Cardiac muscle cell (in vitro differentiated cells and primary cell): ENCODE measurements at places on chromosomes 3 and 15.

GRCh38 chr15:90478846-90479481, 50.8 kb upstream of the CRTC3 start:
- H3K36me3 ChIP-seq: peaks cover 26% of the 10 kb centered on the region
- no peak overlapping the region for H3K4me3 ChIP-seq
- H3K27me3 ChIP-seq: no peaks in the 10 kb centered on the region
- H3K27ac ChIP-seq: no peak overlapping the region

DNA sequence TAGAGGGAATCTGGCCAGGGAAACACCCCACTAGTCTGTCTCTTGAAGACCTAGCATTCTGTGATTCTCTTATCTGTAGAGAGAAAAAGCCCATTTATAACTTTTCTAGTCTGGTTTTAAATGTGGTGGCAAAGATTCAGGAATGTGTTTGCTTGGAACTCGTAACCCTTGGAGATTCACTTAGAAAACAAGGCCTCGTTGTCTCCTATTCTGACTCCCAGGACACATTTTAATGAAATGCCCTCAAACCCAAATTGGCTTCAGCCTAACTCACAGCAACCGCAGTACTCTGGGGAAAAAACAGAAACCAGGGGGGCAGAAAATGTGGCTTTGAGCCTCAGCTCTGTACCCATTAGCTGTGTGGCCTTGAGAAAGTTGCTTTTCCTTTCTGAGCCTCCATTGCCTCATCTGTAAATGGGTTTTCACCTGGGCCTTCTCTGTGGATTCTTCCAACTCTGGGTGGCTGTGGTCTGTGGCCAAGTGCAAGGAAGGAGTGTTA, 36.5 kb downstream of the RPLP1 start:
- H3K27ac ChIP-seq: no peak overlapping the region
- peak; percentile 90 for DNase-seq
- H3K27me3 ChIP-seq: no peaks in the 10 kb centered on the region
- H3K36me3 ChIP-seq: no peaks in the 10 kb centered on the region
- H3K4me3 ChIP-seq: no peak overlapping the region

- H3K4me3 ChIP-seq: no peak overlapping the region
- H3K27me3 ChIP-seq: no peaks in the 10 kb centered on the region
- H3K27ac ChIP-seq: no peak overlapping the region
- H3K36me3 ChIP-seq: no peaks in the 10 kb centered on the region
- peak; percentile 40 for DNase-seq
- peaks cover 8% of the 10 kb centered on the region for H3K4me1 ChIP-seq
These were observed 189.2 kb upstream of the THRB start for GRCh38 chr3:24683633-24684384.

DNA sequence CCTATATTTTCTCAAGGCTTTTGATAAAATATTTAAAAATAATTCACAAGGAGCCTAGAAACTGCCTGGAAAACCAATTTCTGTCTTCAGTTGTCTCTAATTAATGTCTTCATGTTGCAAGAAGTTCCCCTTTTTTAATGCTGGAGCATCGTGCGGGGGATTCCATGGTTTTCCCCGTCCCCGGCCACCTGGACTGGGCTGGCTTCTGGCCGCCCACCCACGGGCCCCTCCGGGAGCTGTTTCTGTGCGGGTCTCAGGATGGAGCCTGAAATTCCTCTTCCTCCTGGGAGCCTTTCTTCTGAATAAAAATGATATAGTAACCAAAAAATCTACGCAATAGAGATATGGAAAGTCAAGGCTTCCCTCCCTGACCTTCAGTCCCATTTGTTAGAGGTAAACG, 8.1 kb upstream of the LRRK1 start:
- no peaks in the 10 kb centered on the region for H3K27me3 ChIP-seq
- H3K27ac ChIP-seq: no peak overlapping the region
- DNase-seq: no peak
- H3K4me1 ChIP-seq: no peaks in the 10 kb centered on the region
- H3K4me3 ChIP-seq: no peak overlapping the region

DNA sequence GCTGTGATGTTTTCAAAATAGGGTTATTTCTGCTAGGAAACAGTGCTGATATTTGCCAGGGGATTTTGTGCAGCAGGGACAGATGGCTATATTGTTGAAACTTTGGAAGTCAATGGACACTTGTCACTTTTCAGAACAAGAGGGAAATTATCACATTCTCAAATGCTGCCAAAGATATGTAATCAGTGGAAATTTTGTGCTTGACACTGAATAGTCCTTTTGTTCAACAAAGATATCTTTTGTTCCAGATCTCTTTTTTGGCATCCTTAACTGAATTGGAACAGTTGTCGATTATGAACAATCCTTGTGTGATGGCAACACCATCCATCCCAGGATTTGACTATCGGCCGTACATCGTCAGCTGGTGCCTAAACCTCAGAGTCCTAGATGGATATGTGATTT, 7.8 kb downstream of the CEP97 start:
- H3K27ac ChIP-seq: no peak overlapping the region
- no peak for DNase-seq
- no peak overlapping the region for H3K4me3 ChIP-seq
- no peaks in the 10 kb centered on the region for H3K27me3 ChIP-seq
- H3K36me3 ChIP-seq: peaks cover 55% of the 10 kb centered on the region

GRCh38 chr15:86411916-86412315, 332.2 kb downstream of the AGBL1 start:
- no peaks in the 10 kb centered on the region for H3K27me3 ChIP-seq
- no peak overlapping the region for H3K27ac ChIP-seq
- H3K4me1 ChIP-seq: no peaks in the 10 kb centered on the region
- H3K36me3 ChIP-seq: no peaks in the 10 kb centered on the region
- no peak for DNase-seq

DNA sequence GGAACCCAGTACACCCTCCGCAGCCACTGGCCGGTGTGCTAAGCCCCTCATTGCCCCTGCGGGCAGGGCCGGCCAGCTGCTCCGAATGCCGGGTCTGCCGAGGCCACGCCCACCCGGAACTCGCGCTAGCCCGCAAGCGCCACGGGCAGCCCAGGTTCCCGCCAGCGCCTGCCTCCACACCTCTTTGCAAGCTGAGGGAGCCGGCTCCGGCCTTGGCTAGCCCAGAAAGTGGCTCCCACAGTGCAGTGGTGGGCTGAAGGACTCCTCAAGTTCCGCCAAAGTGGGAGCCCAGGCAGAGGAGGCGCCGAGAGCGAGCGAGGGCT, 81.4 kb upstream of the BCHE start:
- H3K36me3 ChIP-seq: no peaks in the 10 kb centered on the region
- DNase-seq: no peak
- no peak overlapping the region for H3K27ac ChIP-seq
- no peaks in the 10 kb centered on the region for H3K4me1 ChIP-seq

DNA sequence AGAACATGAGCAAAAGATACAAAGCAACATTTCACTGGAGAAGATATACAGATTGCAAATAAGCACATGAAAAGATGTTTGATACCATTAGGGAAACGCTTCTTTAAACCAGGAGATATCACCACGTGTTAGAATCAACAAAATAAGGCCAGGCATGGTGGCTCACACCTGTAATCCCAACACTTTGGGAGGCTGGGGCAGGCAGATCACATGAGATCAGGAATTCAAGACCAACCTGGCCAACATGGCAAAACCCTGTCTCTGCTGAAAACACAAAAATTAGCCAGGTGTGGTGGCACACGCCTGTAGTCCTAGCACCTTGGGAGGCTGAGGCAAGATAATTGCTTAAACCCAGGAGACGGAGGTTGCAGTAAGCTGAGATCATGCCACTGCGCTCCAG, 20.5 kb upstream of the MUC20 start:
- no peak for DNase-seq
- no peak overlapping the region for H3K4me3 ChIP-seq
- H3K27ac ChIP-seq: peak overlapping the region; percentile 7
- H3K36me3 ChIP-seq: no peaks in the 10 kb centered on the region
- H3K27me3 ChIP-seq: no peaks in the 10 kb centered on the region

DNA sequence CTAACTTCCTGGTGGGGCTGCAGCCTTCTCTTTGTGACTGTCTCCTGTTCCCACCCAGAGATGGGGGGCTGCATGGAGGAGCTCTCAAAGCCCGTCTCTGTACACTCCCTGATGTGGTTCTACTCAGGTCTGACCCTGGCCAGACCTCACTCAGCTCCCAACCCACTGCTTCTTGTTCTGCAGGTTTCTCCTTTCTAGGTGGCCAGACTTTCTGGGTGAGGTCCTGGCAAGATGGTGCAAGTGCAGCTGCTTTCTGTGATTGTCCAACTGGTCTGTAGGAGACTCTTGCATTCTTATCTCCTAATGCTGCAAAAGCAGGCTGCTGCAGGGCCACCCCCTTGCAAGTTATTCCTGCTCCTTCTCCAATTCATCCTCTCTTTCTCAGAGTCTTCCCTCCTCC, 77.4 kb upstream of the XCR1 start:
- peaks cover 5% of the 10 kb centered on the region for H3K27me3 ChIP-seq
- H3K36me3 ChIP-seq: no peaks in the 10 kb centered on the region
- no peak overlapping the region for H3K4me3 ChIP-seq
- no peak for DNase-seq
- no peak overlapping the region for H3K27ac ChIP-seq

DNA sequence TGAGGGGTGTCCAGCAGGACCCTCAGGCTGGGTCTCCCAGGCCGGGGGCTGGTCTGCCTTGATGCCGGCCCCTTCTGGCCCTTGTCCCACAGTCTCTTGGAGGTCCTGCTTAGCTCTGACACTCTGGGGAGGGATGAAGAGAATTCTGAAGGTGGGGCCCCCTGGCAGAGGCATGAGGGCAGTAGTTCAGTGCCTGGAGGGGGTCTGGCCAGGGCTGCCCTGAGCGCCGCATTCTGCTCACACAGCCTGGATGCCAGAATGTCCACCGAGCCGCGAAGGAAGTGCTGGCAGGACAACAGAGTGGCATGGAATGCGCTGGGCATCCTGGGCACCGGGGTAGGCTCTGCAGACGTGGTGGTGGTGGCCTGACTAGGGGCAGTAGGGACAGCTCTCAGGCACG, 55.5 kb downstream of the SMAD6 start:
- H3K27me3 ChIP-seq: no peaks in the 10 kb centered on the region
- no peak overlapping the region for H3K4me3 ChIP-seq
- H3K27ac ChIP-seq: peak overlapping the region; percentile 87
- peaks cover 73% of the 10 kb centered on the region for H3K4me1 ChIP-seq

GRCh38 chr3:169780742-169781141, 7.5 kb downstream of the MYNN start:
- H3K36me3 ChIP-seq: peaks cover 93% of the 10 kb centered on the region
- no peaks in the 10 kb centered on the region for H3K4me1 ChIP-seq
- H3K4me3 ChIP-seq: no peak overlapping the region
- DNase-seq: no peak

DNA sequence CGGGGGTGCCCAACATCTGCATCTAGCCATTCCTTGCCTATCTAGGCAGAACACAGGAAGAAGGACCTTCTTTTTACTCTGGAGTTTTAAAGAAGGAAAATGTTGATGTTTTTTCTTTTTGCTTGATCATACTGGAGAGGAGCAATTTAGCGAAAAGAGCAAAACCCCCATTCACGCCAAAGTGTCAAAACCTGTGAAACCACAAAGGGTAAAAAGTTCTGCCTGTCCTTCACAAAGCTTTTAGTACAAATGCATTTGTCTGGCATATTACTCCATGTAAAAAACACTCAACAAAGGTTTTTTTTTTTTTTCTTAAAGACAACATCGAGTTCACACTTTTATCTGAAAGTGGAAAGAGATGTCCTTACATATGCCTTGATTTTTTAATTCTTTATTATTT, 214.2 kb upstream of the MRPL3 start:
- no peak overlapping the region for H3K27ac ChIP-seq
- no peaks in the 10 kb centered on the region for H3K4me1 ChIP-seq
- H3K27me3 ChIP-seq: no peaks in the 10 kb centered on the region
- H3K4me3 ChIP-seq: no peak overlapping the region
- no peak for DNase-seq

DNA sequence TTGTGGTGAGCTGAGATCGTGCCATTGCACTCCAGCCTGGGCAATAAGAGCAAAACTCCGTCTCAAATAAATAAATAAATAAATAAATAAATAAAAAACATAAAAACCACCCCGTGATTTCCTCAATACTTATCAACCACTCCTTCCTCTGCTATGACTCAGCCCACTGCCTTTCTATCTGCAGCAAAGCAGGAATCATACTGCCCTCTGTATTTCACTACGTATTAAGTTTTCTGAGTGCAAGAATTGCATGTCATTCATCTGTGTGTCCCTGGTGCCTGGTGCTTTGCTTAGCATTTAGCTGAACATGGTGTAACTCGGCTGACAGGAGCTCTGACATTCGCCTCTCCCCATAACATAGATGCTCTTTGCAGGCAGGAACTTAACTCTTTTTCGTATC, 7.1 kb downstream of the LSG1 start:
- no peak for DNase-seq
- H3K27ac ChIP-seq: no peak overlapping the region
- no peak overlapping the region for H3K4me3 ChIP-seq
- H3K4me1 ChIP-seq: no peaks in the 10 kb centered on the region
- H3K36me3 ChIP-seq: peaks cover 28% of the 10 kb centered on the region
- H3K27me3 ChIP-seq: no peaks in the 10 kb centered on the region

- peaks cover 3% of the 10 kb centered on the region for H3K4me1 ChIP-seq
- H3K27me3 ChIP-seq: no peaks in the 10 kb centered on the region
- no peaks in the 10 kb centered on the region for H3K36me3 ChIP-seq
- DNase-seq: no peak
- H3K27ac ChIP-seq: no peak overlapping the region
These were observed 31.7 kb upstream of the LINGO1 start for GRCh38 chr15:77664428-77664827.

DNA sequence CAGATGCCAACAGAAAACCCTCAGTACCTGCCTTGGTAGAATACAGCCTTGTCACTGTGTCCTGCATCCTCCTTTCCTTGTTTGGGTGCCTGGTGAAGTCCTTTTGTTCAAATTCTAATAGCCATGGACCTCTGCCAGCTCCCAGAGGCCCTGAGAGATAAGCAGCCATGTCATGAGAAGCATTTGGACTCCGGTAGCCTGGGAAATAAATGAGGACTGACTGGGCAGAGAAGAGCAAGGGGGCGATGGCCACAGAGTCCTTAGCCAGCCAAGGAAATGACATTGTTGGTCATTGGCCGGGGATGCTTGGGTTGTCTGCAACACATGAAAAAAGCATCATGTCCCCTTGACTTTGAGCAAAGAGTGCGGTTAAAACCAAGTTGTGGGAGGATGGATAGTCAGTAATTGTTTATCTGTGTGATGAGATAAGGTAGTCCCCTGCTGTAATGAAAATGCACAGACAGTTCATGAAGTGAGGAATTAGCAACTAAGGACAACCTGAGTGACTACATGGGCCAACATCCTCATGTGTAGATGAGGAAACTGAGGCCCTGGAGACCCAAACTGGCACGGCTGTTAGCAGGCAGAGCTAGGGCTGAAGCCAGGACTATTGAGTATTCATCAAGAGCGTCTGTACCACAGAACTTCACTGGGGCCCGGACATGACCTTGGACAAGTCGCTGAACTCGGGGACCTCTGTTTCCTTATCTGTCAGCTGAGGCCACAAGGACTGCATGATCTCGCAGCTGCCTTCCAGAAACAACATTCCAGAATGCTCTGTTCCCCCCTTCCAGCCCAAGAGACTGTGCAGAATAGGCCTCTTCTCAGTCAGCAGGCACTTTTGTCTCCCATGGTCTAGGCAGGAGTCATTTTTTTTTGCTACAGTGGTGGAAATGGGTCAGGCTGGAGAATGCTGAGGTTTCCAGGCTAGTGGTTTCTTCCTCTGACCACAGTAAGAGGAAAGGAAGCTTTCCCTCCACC, 90.5 kb upstream of the CTDSPL start:
- H3K4me1 ChIP-seq: peaks cover 51% of the 10 kb centered on the region
- peak; percentile 59 for DNase-seq
- peak overlapping the region; percentile 69 for H3K27ac ChIP-seq
- no peak overlapping the region for H3K4me3 ChIP-seq
- no peaks in the 10 kb centered on the region for H3K36me3 ChIP-seq

- DNase-seq: peak; percentile 53
- H3K27me3 ChIP-seq: no peaks in the 10 kb centered on the region
- no peak overlapping the region for H3K4me3 ChIP-seq
- no peak overlapping the region for H3K27ac ChIP-seq
These were observed 148.9 kb upstream of the GBE1 start for GRCh38 chr3:81910244-81910852.
